ENCODE measurements at places on chromosomes 11 and 22.

DNA sequence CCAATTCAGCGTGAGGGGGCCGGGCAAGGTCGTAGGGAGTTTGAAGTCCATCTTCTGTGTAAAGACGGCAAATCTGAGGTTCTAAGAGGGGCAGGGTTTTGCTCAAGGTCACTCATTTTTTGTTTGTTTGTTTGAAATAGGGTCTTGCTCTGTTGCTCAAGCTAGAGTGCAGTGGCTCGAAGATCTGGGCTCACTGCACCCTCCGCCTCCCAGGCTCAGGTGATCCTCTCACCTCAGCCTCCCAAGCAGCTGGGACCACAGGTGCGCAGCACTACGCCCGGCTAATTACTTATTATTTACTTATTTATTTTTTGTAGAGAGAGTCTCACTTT is 355 bp upstream of the AP1B1 start:
- DNase-seq = no peak

DNA sequence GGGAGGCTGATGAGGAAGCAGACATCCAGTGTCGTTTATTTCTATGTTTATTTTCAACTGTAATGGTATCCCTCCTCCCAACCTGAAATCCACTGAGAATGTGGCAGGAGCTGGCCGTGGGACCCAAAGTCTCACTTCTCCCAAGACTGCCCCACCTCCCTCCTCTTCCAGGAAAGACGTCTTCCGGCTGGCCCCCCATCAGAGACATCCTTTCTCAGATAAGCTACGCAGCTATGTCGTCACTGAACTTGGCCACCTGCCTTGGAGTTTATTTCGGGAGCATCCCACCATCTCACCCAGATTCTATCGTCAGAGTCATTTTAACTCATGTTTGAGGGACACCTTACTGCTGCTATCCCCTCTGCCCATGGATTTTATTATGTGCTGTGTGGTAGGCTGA is 13.9 kb downstream of the TMEM184B start:
- DNase-seq = no peak

DNA sequence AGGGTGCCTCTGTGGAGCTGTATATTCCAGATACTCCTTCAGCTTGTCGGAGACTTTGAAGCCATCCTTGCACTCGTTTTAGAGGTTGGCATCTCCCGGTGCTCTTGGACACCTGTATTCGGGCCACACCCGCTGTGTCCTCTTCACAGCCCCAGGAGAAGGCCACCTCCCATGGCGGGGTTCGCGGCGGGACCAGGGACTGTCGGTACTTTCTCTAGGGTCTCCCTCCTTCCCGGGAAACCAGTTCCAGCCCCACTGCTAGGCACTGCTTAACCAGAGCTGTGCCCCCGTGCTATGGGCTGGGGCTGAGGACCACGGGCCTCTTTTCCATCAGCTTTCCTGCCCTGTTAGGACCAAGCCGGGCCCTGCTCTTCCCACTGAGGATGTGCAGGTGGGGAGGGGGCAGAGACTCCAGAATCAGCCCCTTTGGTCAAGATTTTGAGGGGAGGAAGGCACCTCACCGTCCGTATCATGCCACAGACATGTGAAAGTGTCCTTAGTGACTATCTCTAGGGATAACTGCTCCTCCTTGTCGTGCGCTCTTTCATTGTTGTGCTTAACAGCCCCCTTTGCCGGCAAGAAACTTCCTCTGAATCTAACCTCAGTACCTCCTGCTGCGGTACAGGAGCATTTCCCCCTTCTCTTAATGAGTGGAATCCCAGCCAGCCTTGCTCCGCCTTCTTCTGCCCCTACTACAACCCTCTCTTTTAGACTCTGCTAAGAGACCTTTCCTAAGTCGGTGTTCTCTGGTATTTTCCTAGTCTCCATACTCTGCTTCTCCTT is 1.2 kb upstream of the B3GAT1 start:
- DNase-seq = no peak

DNA sequence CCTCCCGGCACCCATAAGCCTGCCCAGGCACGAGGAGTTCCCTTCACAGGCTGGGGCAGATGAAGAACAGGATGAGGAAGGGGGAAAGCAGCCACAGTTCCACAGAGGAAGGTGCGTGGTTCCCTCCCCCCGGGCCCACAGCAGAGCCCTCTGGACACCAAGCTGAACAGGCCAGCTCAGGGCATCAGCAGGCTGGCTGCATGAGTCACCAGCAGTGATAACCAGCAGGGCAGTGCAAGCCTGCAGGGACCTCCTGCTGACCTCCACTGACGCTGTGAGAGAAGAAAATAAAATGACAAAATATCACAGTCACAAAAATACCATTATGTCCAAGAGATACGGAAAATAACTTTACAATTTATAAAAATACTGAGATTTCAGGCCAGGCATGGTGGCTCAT is 11.5 kb downstream of the RTL6 start:
- DNase-seq = no peak

GRCh38 chr11:94396282-94396681 is 4.9 kb downstream of the GPR83 start:
- no peak for DNase-seq

- DNase-seq = no peak
These were observed 100.7 kb downstream of the CELSR1 start for GRCh38 chr22:46436595-46437175.

- DNase-seq = no peak
These were observed 58.3 kb upstream of the EMID1 start for GRCh38 chr22:29147331-29147899.

GRCh38 chr11:104609311-104610085 is 288.8 kb downstream of the CASP12 start:
- DNase-seq = peak; percentile 29

DNA sequence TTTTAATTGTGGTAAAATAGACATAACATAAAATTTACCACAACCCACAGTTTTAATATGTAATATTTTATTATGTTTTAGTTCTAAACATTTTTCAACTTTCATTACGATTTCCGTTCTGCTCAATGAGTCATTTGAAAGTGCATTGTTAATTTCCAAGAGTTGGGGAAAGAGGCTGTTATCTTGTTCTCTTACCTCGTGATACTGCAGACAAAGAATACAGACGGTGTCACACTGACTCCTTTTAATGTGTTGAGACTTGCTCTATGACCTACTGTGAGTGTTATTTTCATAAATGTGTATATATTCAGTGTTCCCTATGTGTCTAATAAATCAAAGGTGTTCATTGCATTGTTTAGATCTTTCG is 10.8 kb upstream of the RAC2 start:
- no peak for DNase-seq

DNA sequence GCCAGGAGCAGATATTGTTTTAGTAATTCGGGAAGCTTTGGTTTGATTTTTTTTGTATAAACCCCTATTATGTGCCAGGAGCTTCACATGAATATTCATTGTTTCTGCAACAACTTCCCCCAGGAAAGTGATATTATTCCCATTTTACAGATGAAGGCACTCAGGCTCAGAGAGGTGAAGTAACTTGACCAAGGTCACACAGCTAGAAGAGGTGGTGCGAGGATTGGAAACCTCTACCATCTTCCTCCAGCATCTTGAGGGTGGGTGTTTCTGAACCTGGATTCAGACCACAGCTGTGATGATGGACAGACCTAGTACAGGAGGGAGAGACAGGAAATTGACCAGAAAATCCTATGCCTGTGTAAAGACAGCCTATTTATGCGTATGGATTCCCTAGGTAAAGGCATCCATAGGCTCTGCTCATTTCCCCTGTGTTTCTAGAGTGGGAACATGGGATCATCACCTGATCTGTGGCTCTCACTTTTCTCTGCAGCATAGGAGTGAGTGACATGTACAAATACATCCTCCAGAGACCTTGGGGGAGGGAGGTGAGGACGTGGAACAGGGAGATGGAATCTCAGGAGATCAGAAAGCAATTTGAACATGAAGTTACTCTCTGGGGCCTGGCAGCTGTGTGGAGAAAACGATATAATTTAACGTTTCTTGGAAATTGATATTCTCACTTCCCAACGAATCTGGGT is 81.4 kb downstream of the TSPAN18 start:
- DNase-seq = no peak

DNA sequence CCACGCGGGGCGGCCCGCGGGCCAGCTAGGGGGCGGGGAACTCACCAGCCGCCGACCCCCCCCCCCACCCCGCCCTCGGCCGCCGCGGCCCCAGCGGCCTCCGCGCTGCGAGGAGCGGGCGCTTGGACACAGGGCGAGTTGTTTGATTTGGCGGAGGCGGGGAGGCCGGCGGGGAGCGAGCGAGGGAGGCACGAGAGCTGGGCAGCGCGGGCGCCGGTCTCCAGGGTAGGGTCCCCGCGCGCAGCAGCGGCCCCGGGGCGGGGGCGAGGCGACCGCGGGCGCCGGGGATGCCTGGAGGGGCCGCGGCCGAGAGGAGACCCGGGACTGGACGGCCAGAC is 64.4 kb downstream of the NAV2 start:
- DNase-seq = no peak

- no peak for DNase-seq
These were observed 312.2 kb upstream of the B3GAT1 start for GRCh38 chr11:134724106-134724778.

- DNase-seq = no peak
These were observed 10.4 kb upstream of the CDC42BPG start for GRCh38 chr11:64854534-64855502.

GRCh38 chr11:19092850-19093249 is 24.1 kb upstream of the ZDHHC13 start:
- DNase-seq = no peak

GRCh38 chr11:112156153-112156955 is 7.5 kb downstream of the IL18 start:
- no peak for DNase-seq

DNA sequence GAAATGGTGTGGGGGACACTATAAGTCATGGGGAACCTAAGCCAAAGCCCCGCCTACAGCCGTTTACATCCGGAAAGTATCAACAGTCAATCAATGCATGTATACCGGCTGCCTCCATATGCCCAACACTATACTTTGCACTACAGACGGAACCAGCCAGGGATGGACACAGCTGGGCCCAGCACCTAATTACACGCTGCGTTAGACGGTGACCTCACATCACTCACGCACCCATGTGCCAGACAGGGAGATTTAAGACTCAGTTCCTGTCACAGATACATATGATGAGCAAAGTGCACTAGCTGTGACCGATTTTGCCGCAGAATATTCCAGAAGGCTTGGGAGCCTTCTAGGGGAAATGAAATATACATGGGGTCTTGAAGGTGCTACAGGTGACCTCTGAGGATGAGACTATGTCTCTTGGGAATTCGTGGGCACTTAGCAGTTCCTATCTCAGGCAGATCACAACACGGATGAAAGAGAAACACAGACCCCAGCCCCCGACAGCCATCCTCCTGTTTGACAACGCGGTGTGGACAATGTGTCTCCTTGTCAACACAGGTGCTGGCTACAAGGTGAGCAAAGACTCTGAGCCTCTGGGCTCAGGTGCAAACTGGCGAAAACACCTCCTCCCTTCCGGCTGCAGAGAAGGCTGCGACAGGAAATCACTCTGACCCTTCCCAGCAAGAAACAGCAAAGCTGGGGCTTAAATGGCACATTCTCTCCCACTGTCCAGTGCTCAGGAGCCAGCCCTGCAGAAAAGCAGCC is 8.0 kb downstream of the AHNAK start:
- no peak for DNase-seq

GRCh38 chr11:6771926-6772893 is at the start of gene OR2AG2:
TSS of gene OR2AG2 (minus strand) at chr11:6771976. CDS start at chr11:6768957, 3,019 bp downstream.
- no peak for DNase-seq

DNA sequence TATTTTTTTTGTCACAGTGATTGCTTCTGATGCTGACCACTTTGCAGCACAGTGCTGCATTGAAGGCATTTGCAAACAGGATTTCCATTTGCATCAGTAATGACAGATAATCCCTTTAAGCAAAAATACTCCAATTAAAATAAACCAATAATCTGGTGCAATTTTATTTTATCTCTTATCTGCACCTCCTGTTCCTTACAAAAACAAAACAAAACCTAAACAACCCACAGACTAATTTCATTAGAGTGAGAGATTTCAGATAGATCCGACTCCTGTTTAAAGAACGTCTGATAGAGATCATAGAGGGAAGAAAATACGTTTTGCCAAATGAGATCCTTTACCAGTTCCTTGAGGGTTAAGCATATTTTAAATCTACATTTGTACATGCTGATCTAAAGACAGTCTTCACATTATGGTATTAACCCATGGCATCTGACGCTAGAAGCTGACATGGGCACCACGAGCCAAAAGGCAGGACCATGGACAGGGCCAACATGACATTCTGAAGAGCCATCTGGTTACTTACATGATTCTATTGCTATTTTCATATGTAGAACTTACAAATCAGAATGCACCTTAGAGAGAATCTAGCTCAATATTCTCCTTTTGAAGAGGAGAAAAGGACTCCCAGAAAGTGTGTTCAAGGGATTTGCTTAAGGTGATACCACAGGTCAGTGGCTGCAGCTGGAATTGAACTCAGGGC is 286.2 kb upstream of the NARS2 start:
- DNase-seq = no peak

GRCh38 chr22:38700789-38701628 is at the start of gene JOSD1:
TSS of gene JOSD1 (minus strand) at chr22:38700943. CDS start at chr22:38699987, 956 bp downstream.
- peak; percentile 55 for DNase-seq

DNA sequence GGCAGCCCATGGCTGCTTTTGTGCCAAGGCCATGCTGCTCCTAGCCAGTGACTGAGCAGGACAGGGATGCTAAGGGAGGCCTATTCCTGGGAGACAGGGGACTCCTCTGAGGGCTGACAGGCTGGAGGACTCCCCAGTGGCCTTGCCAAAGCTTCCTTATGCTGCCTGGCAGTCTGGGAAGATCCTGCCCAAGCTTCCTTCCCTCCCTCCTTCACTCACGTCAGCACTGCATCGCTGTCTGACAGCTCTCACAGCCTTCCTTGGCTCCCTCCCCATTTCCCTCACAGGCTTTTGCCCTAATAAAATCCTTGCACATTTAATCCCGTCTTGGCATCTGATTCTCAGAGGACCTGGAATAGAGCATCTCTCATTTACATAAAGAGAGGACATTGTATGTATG is 26.5 kb downstream of the HTR3A start:
- no peak for DNase-seq

GRCh38 chr11:118343981-118344515 is at the start of gene CD3G:
TSS of gene CD3G (plus strand) at chr11:118344344. CDS start at chr11:118344424, 80 bp downstream.
- no peak for DNase-seq

GRCh38 chr22:22884010-22884887 is 3.4 kb upstream of the IGLL5 start:
- DNase-seq = no peak

DNA sequence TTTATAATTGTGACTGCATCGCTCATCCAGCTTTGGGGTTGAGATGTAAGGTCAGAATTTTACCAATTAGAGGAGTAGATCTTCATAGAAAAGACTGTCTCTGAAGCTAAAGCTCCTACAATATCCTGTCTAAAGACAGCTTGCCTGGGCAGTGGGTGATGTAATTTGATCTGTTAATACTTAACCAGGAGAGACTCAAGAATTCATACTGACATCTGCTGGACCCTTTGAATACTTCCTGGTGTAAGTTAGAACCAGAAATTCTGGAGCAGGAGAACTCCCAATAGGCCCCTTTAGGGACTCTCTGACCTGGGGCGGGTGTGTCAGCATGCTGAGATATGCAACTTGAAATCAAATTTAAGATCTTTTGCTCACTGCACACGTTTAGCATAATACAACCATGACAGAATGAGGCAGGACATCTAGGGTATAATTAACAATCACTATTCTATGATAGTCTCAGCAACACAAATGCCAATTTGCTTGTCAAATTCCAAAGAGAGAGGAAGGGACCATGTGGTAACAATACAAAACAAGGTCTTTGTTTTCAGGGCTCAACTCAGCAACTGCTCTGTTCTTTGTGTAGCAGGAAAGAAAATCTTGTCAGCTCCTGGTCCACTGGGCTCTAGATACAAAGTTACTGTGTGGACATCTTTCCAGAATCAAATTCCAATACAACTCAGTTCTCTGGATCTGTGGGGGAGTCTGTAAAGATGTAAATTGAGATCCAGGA is 143.9 kb downstream of the INSC start:
- DNase-seq = no peak

- DNase-seq = no peak
These were observed 14.7 kb upstream of the TAB1 start for GRCh38 chr22:39384750-39385480.
